ENCODE measurements at places on chromosomes 11 and 22.

- DNase-seq, result no peak
Observed at GRCh38 chr11:20489948-20490347, 102.4 kb downstream of the PRMT3 start.

DNA sequence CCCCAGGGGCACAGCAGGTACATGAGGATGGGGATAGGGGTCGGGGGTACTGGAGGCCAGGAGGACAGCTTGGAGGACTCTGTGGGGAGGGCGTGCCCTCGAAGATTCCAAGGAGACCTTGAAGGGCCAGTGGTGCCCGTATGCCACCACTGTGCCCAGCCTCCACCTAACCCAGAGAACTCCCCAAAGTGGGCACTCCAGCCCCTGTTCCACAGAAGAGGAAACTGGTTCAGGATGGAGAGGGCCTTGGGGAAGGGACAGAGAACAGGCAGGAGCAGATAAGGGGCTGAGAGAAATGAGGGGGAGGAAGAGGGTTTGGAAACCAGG lies 2.2 kb upstream of the PHLDA2 start:
- no peak for DNase-seq

GRCh38 chr11:101923554-101923953 lies 7.2 kb upstream of the ANGPTL5 start:
- no peak for DNase-seq

- no peak for DNase-seq
Observed at GRCh38 chr22:28208036-28208435, 289.0 kb upstream of the PITPNB start.

- peak; percentile 10 for DNase-seq
Observed at GRCh38 chr11:113474362-113475159, 637 bp downstream of the DRD2 start.

- DNase-seq, result peak; percentile 60
Observed at GRCh38 chr22:41197038-41197972, 7.8 kb upstream of the L3MBTL2 start.

- DNase-seq, result no peak
Observed at GRCh38 chr11:97847730-97848129, 1173.0 kb upstream of the CNTN5 start.

- DNase-seq, result no peak
Observed at GRCh38 chr11:117529816-117530215, 202.2 kb downstream of the CEP164 start.

DNA sequence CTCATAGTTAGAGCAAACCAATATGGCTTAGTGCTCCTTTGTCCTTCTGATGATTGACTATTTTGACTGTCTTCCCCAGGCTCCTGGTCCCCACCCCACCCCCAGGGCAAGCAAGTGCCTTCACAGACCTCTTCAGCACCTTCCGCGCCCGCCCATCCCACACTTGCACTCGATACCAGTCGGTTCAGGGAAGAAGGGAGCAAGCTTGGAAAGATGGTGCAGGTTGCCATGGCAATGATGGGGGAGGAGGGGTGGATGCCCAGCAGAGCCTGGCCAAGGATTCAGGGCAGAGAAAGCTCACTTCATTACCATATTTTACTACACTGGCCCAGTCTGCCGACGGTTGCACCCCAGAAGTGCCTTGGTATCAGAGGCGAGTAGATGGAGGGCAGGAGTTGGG lies 2.2 kb downstream of the TMEM132A start:
- no peak for DNase-seq
